ENCODE measurements at places on chromosomes 5 and 9.

GRCh38 chr9:91483189-91483691, 59.6 kb upstream of the NFIL3 start:
- DNase-seq: no peak

- peak; percentile 42 for DNase-seq
Observed at GRCh38 chr5:90529939-90530677, 724 bp upstream of the LYSMD3 start.

GRCh38 chr9:97176206-97176605, 131.3 kb upstream of the CCDC180 start:
- DNase-seq: no peak

DNA sequence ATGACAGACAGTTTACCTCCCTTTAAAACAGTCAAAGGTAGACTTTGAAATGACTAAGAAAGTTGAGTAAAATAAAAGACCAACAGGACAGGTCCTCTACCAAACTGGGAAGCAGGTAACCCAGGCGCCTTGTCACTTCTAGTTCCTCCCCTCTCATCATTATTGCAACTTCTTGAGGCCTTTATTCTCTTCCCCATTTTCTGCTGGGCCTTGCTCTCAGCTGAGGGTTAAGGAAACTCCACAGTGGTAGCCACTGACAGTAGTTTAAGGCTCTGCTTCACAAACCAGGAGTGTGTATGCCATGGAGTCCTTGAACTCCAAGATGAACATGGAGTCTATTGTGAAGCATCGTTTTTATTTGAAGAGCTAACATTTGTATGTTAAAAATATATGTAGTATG, 36.9 kb upstream of the TCERG1 start:
- no peak for DNase-seq

- no peak for DNase-seq
Observed at GRCh38 chr9:12817702-12818101, 42.9 kb downstream of the LURAP1L start.

- no peak for DNase-seq
Observed at GRCh38 chr9:134388289-134388808, 62.1 kb downstream of the RXRA start.

GRCh38 chr9:81741103-81741502, 51.8 kb upstream of the TLE1 start:
- DNase-seq: no peak

DNA sequence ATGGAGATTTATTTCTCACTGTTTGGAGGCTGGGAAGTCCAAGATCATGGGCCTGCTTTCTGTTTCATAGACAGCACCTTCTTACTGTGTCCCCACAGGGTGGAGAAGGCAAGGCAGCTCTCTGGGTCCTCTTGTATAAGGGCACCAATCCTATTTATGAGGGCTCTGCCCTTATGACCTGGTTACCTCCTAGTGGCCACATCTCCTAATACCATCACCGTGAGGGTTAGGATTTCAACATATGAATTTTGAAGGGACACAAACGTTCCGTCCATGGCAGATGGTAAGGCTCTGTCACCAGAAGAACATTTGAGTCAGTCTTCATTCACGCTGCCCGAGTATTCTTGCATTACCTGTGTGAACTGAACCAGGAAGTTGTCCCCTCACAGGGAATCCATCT, 48.4 kb downstream of the ANKRD33B start:
- DNase-seq: no peak

DNA sequence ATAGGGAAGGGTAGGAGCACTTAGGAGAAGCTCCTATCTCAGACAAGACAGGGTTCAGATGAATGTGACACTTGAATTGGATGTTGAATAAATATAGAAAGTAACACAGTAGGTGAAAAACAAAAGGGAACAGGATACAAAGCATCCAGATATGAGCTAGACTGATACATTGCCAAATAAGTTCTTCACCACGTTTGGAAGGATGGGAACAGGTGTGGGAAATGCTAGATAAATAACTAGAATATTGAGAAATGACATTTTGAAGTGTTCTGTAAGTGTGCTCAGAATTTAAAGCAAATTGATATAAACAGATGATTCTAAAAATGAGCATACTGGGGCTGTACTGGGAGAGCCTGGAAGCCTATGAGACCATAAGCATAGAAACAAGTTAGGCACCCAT, 340.1 kb upstream of the PRR16 start:
- no peak for DNase-seq

GRCh38 chr5:155794795-155795194, 532.2 kb upstream of the SGCD start:
- DNase-seq: no peak

- DNase-seq: peak; percentile 35
Observed at GRCh38 chr5:32329395-32329834, 16.7 kb upstream of the MTMR12 start.

DNA sequence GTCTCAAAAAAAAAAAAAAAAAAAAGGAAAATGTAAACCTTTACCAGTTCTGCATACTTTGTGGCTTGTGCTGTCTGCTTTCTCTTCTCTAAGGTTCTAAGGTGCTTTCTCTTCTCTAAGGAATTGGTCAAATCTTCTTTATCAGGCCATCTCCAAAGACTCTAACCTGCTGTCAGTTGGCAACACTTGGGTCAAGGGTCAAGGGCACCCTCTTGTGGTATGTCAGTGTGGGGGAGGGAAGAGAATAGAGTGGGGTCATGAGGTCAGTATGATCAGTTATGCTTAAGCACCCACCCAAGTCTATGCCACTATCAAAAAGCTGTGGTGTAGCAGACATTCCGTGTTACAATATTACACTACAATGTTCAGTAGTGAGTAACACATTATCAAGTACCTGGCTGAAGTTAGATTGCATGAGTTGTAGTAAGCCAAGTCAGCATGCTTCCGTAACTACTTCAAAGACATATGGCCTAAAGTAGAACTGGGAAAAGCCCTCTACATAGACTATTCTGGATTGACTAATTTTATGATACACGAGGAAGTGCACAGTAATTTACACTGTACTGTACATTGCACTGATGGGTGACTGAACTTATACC, 25.0 kb upstream of the CCL28 start:
- DNase-seq: no peak

DNA sequence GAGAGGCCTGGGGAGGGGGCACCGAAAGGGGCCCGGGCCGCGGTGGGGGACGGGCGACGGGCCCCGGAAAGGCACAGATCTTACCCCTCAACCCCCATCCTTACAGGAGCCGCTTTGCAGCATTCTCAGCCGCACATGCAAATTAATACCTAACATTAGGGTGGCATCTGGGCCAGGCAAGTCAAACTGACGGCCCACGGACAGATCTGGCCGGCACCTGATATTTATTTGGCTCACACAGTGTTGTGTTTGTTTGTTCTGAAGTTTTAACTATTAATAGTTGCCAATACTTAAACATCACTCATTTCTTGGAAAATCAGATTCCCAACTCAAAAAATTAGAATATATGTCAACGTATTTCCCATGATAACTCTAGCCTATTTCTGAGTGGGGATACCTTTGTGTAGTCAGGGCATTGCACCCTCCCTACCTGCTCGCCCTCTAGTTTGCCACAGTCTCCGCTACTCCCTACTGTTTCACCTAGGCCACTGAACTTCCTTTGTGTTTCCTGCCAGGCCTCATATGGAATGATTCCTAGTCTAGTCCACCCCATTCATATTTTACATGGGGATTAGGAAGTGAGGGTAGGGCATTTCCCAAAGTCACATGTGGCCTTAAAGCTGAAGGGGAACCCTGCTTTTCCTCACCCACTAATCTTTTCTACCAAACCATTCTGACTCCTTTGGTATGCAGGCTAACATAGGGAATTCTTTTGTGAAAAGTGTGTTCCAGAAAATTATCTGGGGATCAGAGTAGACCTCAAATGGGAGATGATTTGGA, 71.9 kb upstream of the LARP1 start:
- DNase-seq: no peak

DNA sequence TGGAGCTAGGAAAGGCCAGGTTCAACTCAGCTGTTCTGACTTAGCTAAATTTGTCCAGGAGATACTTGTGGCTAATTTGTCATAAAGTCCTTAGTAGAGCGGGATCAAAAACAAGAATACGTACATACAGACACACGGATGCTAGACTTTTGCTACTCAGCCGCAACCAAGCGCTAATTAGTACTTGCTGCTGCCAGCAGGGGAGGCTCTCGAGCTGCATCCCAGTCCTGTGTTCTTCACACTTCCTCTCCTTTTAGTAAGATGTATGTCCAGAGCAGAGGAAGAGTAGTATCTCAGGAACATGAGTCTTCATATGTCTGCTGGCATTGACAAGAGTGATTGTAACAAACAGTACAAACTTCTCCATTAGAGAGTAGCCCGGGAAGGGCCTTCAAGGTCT, 58.3 kb downstream of the CYFIP2 start:
- no peak for DNase-seq

- no peak for DNase-seq
Observed at GRCh38 chr5:41793141-41793770, 77.0 kb downstream of the OXCT1 start.

GRCh38 chr5:149314571-149315111, 30.7 kb upstream of the GRPEL2 start:
- no peak for DNase-seq

GRCh38 chr9:112063151-112063550, 111.9 kb downstream of the SUSD1 start:
- DNase-seq: no peak

DNA sequence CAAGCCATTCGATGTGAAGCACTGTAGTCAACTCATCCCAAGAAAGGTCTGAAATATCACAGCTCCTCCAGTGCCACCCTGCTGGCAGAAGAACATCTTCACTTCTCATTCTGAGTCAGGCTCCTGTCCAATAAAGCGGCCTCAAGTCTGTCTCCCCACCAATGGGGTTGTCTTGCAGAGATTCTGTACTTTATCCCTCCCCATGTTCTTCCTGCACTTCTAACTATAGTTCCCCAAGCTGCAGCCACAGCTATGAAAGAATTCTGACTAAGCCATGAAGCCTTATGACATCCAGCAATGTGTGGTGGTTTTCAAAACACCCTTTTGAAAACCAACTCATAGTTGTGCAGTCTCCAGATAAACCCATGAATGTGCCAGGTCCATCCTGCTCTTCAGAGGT, 6.8 kb downstream of the MACROH2A1 start:
- DNase-seq: no peak

DNA sequence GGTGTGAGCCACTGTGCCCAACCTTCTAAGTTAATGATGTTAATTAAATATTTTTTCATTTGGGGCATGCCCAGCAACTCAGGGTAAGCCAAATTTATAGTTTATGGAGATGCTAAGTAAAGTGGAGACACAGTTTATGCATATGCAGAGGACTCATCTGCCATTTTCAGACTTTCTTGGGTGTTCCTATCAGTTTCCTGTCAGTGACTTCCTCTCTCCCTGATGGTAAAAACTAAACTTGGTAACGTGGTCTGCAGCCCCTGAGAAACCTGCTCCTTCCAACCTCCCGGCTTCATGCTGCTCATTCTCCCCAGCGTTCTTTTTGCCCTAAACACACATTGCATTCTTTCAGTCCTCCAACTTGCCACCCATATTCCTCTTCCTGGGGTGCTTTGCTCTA, 48.4 kb upstream of the TUT7 start:
- DNase-seq: no peak

DNA sequence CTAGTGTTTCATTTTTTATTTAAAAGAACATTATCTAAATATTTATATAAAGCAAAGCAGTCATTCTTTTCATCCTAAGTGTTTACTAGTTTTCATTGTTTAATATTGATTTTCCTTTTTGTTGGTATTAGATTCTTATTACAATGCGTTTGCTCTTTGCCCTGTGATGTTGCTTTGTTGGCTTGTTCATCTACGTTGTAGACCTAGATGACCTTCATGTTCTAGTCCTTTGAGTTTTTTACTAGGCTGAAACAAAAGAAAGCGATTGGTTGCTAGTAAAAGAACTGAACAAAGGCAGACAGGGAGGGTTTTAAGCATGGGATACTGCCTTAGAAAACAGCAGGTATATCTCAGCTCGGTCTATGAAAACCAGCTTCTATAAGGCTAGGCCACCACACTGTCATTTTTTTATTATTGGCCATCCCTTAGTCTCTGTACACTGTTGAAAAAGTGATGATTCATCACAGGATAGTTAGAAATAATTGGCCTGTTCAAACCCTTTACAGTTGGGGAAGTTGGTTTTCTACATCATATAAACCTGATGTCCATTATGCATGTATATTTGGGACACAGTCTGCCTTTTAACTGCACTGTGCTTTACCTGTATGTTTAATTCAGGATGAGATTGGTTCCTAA, 119.0 kb downstream of the ZCCHC7 start:
- DNase-seq: no peak
